ENCODE measurements at places on chromosomes 4 and X.

GRCh38 chr4:102295153-102295862 is 50.0 kb downstream of the SLC39A8 start:
- DNase-seq = no peak

GRCh38 chr4:7000421-7001176 is 42.6 kb upstream of the TADA2B start:
- no peak for DNase-seq

GRCh38 chr4:65241257-65241997 is 428.9 kb downstream of the EPHA5 start:
- peak; percentile 96 for DNase-seq

DNA sequence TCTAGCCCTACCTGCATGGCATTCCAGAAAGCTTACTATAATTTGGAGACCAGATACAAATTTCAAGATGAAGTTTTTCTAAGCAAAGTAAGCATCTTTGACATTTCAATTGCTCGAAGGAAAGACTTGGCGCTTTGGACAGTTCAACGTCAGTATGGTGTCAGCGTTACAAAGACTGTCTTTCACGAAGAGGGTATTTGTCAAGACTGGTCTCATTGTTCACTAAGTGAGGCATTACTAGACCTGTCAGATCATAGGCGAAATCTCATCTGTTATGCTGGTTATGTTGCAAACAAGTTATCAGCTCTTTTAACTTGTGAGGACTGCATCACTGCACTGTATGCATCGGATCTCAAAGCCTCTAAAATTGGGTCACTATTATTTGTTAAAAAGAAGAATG is 17.6 kb downstream of the THAP9 start:
- no peak for DNase-seq

GRCh38 chr4:142312391-142312790 is 533.7 kb downstream of the INPP4B start:
- DNase-seq = no peak
